ENCODE measurements at places on chromosomes 6 and 20.

- DNase-seq, result no peak
Observed at GRCh38 chr6:122198922-122199321, 200.5 kb upstream of the HSF2 start.

GRCh38 chr6:36075656-36076055, 48.0 kb downstream of the MAPK14 start:
- DNase-seq, result no peak

- no peak for DNase-seq
Observed at GRCh38 chr6:131269565-131270391, 134.5 kb downstream of the AKAP7 start.

DNA sequence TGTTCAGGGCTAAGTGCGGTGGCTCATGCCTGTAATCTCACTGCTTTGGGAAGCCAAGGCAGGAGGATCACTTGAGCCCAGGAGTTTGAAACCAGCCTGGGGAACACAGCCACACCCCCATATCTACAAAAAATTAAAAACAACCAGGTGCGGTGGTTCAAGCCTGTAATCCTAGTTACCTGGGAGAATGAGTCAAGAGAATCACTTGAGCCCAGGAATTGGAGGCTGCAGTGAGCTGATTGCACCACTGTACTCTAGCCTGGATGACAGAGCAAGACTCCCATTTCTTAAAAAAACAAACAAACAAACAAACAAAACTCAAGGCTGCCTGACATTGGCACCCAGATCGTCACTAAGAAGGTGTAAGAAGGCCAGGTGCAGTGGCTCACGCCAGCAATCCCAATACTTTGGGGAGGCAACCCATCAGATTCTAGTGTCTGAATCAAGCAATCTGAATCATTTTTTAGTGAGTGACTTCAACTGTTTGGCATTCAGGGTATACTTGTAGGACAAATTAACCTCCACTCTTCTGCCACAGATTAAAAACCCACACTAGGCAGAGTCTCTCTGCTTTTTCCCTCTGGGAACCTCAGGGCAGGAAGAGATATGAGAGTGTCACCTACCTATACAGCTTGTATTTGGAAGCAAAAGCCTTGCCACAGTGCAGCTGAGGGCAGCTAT, 6.1 kb downstream of the PLAGL2 start:
- DNase-seq, result no peak

DNA sequence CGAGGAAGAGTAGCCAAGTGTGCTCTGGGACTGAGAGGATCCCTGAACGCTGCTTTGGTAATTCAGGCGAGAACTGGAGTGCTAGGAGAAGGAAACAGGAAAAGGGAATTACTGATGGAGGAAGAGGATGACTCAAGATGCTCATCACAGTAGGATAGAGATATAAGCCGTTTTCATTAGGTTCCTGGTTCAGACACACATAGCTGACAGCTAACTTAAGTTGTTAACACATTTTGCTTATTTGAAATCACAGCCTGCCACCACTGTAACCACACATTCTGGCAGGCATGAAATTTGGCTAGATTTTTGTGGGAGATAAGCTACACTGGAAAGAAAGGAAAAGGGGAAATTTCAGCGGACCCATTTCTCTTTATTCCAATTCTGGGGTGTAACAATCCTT, 138.2 kb upstream of the SLC22A16 start:
- DNase-seq, result no peak

GRCh38 chr6:24554474-24554873, 59.7 kb downstream of the ALDH5A1 start:
- DNase-seq, result no peak

DNA sequence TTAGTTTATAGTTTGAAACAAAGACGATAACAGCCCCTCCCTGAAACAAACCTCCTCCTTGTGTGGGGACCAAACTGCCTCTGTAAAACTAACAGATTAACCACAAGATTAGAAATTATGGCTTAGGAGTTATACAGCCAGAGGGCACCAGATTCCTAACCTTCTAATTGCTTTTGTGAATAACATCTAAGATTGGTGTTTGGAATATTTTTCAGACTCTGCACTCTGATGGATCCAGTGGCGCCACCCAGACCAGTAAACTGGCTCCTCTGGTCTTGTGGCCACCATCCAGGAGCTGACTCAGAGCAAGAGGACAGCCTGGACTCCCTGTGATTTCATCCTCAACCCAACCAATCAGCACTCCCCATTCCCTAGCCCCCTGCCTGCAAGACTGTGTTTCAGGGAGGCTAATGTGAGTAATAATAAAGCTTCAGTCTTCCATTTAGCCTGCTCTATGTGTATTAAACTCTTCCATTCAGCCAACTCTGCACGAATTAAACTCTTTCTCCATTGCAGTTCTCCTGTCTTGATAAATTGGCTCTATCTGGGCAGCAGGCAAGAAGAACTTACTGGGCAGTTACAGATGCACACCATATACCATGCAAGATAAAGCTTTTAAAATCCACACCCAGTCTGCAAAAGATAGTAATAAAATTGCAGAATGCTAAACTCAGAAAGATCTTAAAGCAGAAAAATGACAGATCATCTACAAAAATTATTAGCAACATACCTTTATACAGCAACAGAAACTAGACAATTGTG, 58.5 kb upstream of the SLC22A16 start:
- no peak for DNase-seq

DNA sequence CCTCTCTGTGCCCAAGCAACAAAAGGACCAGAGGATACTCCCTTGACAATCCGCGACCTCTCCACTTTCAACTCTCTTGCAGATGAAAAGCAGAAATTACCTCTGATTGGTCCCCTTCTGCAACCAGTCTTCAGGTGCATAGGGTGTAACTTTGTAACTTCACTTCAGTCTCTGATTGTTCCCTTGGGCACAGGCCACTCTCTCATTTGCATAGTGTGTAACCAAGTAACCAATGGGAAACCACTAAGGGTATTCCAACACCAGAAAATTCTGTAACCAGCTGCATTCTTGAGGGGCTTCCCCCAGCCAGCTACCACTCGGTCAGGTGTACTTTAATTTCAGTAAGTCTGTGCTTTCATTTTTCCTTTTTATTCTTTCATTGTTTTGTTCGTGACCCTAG, 4.4 kb upstream of the RAET1L start:
- no peak for DNase-seq

DNA sequence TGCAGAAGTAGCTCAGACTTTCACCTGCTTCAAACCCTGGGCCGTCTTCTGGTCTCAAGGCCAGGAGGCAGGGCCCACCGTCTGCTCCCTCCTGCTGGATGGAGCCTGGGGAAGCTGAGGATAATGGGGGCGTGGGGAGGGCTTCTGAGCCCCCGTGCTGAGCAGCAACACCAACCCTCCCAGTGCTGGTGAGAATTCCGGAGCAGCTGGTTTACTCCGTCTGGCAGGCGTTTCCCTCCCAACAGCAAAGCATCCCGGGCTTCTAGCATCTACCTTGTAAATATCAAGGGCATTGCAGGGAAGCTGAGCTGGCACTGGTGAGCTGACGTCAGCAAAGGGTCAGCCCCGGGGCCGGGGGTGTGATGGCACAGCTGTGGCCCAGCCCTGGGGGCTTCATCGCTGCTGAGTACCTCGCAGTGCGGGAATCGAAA, 16.8 kb upstream of the CHRNA4 start:
- DNase-seq, result no peak

- no peak for DNase-seq
Observed at GRCh38 chr6:13881621-13882165, 43.1 kb upstream of the RNF182 start.

DNA sequence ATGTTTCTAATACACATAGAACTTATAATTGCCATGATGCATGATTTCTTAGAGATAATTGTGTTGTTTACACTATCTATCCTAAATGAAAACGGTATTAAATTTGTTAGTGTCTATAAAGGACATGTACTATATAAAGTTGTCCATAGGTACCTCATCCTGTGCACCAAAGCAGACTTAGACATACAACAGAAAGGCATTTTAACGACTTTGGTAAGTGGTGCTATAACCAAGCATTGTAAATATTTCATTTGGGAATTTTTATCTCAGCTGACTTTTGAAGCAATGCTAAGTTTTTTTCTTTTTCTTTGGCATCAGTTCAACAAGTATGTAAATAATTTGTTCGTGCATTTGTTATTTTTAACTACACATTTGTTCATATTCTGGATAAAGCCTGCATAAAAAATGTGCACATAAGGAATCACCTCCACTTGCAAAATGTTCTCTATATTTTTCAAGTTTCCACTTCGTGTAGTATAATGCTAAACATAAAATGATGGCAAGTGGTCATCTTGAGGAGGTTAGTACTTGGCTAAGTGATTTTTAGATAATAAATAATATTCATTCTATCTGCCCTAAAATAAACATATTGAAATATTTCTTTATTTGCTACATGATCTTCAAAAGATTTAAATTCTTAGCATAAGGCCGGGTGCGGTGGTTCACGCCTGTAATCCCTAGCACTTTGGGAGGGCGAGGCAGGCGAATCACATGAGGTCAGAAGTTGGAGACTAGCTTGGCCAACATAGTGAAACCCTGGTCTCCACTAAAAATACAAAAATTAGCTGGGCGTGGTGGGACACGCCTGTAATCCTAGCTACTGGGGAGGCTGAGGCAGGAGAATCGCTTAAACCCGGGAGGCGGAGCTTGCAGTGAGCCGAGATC, 6.3 kb upstream of the GJA1 start:
- no peak for DNase-seq

GRCh38 chr6:31144970-31145340, 6.1 kb upstream of the PSORS1C2 start:
- DNase-seq, result no peak

DNA sequence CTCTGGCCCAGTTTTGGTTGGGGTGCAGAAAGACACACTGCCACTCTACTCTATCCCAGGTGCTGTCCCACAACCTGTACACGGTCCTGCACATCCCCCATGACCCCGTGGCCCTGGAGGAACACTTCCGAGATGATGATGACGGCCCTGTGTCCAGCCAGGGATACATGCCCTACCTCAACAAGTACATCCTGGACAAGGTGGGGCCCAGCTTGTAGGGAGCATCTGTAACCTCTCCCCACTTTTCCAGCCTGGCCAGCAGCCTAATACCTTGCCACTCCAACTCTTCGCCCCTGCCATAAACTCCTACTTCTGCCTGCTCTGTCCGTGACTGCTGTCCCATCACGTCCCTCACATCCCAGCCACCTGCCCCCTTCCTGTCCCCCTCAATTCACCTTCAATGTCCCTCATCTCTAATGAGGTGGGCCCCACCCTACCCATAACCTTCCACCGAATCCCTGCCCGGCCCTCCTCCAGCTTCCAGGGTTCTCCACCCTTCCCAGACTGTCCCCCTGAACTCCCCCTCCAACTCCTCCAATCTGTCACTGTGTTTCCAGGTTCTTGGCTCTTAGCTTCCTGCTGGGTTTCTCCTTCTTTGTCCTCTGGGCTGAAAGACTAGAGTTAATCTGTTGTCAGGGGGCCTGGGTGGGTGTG, 12.1 kb downstream of the DEF6 start:
- DNase-seq, result no peak

GRCh38 chr20:45341939-45342854, 6.0 kb downstream of the SDC4 start:
- no peak for DNase-seq

DNA sequence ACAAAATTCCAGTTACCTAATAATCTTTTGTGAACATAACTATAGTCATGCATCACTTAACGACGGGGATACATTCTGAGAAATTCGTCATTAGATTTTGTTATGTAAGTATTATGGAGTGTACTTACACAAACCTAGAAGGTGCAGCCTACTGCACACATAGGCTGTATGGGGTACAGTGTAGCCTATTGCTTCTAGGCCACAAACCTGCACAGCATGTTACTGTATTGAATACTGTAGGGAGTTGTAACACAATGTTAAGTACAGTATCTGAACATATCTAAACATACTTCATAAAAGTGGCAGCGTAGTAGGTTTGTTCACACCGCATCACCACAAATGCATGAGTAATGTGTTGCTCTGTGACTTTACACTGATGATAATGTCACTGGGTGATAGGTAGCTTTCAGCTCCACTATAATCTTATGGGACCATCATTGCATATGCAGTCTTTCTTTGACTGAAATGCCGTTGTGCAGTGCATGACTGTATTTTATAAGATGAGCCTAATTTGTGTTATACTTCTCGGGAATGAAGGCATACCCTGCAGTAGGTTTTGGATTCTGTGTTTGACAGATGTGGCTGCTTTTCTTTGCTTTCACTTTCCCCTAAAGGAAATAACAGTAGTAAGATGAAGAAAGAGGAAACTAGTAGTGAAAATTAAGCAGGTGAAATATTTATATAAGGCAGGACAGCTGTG, 365.6 kb downstream of the FARS2 start:
- peak; percentile 35 for DNase-seq

- DNase-seq, result no peak
Observed at GRCh38 chr6:165163519-165163918, 145.9 kb downstream of the C6orf118 start.

DNA sequence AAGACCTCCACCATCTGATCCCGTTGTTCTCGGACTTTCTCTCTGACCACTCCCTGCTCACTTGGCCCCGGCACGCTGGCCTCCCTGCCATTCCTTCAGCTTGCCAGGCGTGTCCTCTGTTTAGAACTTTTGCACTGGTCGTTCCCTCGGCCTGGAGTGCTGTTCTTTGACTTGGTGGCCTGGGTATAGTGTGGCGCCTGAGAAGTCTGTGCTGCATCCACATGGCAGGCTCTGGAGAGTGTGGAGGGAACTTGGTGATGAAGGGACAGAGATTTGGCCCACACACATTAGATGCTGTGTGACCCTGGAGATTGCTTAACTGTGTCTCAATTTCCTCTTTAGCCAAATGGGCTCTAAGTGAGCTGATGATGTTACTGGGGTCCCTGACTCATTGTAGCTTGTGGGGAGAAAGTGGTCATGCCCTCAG, 13.0 kb upstream of the TGM2 start:
- no peak for DNase-seq
